ENCODE measurements at places on chromosomes 7 and 10. TPM values are rescaled to one million over a fixed set of nuclear protein-coding genes. Genes with fewer than 3 reads are reported as not detected.

The ZNF804B gene
- total RNA-seq, result not detected

The PANK1 gene
- 31.6 TPM for total RNA-seq

The PAX4 gene
- 0.07 TPM for total RNA-seq

The UPK3B gene
- total RNA-seq, result 0.07 TPM

The SPDYE8 gene
- total RNA-seq, result not detected

The GHRHR gene
- total RNA-seq, result 2.7 TPM

The FAM25G gene
- not detected for total RNA-seq

The A1CF gene
- not detected for total RNA-seq

The TMEM229A gene
- total RNA-seq, result 0.42 TPM

The MYO3A gene
- total RNA-seq, result 4.8 TPM

The COL28A1 gene
- total RNA-seq, result 0.17 TPM

The ASB10 gene
- total RNA-seq, result not detected

The PHKG1 gene
- 0.59 TPM for total RNA-seq

The SPDYE5 gene
- total RNA-seq, result not detected

The GTPBP10 gene
- total RNA-seq, result 14.6 TPM

The PNLIP gene
- not detected for total RNA-seq

The FAM25C gene
- not detected for total RNA-seq

The LRRC17 gene
- 1.0 TPM for total RNA-seq

The SPAM1 gene
- not detected for total RNA-seq

The FGFBP3 gene
- total RNA-seq, result 10.5 TPM

The FKBP6 gene
- total RNA-seq, result not detected

The OR2A7 gene
- total RNA-seq, result 2.0 TPM

The PLXDC2 gene
- 27.5 TPM for total RNA-seq

The CLRN3 gene
- total RNA-seq, result not detected

The SFRP4 gene
- total RNA-seq, result not detected

The RSPH10B2 gene
- total RNA-seq, result 0.31 TPM
